ENCODE measurements at places on chromosomes 4 and X. TPM values are rescaled to one million over a fixed set of nuclear protein-coding genes. Genes with fewer than 3 reads are reported as not detected.

RRH gene
- total RNA-seq, result not detected

RASL11B gene
- total RNA-seq, result 6.8 TPM

DNA sequence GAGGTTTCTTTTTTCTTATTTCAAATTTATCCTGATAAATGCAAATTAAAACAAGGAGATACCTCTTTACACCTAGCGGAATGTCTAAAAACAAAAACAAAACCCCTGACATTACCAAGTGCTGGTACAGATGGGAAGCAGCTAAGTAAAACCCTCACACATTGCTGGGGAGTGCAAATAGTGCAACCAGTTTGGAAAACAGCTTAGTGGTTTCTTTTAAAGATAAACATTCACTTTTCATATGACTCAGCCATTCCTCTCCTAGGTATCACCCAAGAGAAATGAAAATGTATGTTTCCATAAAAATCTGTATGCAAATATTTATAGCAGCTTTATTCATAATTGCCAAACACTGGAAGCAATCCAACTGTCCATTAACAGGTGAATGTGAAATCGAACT is 84.1 kb upstream of the HELT start:
- no peak for DNase-seq

EREG gene
- not detected for total RNA-seq

DNA sequence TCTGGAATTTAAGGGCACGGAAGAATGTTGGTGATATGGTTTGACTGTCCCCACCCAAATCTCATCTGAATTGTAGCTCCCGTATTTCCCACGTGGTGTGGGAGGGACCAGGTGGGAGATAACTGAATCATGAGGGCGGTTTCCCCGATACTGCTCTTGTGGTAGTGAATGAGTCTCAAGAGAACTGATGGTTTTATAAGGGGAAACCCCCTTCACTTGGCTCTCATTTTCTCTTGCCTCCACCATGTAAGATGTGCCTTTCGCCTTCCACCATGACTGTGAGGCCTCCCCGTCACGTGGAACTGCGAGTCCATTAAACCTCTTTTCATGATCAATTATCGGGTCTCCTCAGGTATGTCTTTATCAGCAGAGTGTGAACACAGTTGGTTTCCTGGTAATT is 25.6 kb upstream of the DHRSX start:
- DNase-seq, result no peak

DNA sequence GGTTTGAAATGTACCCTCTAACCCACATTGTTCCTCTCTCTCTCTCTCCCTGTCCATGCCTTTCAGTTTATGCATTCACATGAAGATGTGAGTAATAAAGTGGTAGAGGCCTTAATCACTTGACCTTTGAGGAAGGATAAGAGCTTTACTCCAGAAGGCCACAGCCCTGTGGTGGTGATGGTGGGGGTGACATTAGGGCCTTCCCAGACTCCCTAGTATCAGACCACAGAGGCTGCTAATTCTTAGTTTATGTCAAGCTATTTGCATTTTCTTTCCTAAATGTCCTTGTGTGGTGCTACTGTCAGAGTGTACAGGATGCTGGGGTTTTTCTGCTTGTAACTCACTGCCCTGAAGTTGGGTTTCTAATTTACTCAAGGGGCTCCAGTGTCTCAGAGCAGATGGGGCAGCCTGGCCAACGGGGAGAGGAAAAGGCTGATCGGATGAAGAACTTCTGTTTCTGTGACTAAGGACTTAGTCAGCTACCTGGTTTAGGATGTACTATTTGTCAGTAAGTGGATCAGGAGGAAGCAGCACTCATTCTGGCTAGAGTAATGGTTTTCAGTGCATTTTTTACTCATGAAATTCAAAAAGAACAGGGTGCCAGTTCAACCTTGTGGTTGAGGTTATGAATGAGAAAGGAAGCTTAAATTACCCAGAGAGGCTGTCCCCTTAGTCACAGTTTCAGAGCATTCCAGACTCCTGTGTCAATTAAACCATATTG is 509.6 kb upstream of the DIPK2B start:
- DNase-seq, result no peak

All from neural progenitor cell (in vitro differentiated cells).